NCI-H1417 treated with DMSO at 0.1 percent for 48 hours (cell line): ENCODE measurements at places on chromosomes 1 and 21.

- no peak for DNase-seq
Observed at GRCh38 chr21:32320726-32321125, 22.1 kb downstream of the MRAP start.

DNA sequence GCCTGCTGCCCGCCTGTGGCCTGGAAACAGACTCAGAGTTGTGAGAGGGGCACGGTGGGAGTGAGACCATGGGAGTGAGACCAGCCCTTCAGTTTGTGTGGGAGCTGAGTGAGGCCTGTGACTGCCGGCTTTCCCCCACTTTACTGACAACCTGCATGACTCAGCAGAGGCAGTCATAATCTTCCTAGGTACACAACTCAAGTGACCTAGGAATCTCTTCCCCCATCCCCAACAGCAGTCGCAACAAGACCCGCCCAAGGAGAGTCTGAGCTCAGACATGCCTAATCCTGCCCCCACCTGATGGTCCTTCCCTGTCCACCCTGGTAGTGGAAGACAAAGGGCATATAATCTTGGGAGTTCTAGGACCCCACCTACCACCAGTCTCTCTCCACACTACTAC is 44.2 kb downstream of the KLHL20 start:
- no peak for DNase-seq

- DNase-seq, result no peak
Observed at GRCh38 chr1:76548513-76549100, 318.7 kb upstream of the ST6GALNAC5 start.

DNA sequence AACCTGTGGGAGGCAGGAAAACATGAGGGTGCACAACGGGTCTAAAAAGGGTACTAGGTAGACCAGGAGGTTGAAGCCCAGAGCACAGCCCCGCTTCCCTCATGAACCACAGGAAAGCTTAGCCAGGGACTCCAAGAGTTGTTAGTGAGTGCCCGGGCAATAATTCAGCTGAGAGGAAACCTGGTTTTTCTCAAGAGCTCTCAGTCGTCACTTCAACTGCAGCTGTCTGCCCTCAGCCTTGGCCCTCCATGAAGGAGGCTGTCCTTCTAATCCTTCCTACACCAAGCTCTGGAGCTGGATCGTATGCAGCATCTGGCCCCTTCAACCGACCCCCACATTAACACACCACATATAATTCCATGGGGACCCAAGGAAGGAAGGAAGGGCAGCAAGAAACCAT is 77.0 kb upstream of the BACE2 start:
- no peak for DNase-seq
